ENCODE measurements at places on chromosomes 1 and 21.
A peak's percentile ranks its signal among the peaks of the same experiment; 100 is the strongest.

- no peak for DNase-seq
These were observed 108.0 kb upstream of the ADAR start for GRCh38 chr1:154716011-154716410.

GRCh38 chr1:106912131-106912530 lies 144.3 kb upstream of the PRMT6 start:
- DNase-seq = no peak

GRCh38 chr1:181969902-181970301 lies 91.6 kb downstream of the ZNF648 start:
- DNase-seq = no peak

DNA sequence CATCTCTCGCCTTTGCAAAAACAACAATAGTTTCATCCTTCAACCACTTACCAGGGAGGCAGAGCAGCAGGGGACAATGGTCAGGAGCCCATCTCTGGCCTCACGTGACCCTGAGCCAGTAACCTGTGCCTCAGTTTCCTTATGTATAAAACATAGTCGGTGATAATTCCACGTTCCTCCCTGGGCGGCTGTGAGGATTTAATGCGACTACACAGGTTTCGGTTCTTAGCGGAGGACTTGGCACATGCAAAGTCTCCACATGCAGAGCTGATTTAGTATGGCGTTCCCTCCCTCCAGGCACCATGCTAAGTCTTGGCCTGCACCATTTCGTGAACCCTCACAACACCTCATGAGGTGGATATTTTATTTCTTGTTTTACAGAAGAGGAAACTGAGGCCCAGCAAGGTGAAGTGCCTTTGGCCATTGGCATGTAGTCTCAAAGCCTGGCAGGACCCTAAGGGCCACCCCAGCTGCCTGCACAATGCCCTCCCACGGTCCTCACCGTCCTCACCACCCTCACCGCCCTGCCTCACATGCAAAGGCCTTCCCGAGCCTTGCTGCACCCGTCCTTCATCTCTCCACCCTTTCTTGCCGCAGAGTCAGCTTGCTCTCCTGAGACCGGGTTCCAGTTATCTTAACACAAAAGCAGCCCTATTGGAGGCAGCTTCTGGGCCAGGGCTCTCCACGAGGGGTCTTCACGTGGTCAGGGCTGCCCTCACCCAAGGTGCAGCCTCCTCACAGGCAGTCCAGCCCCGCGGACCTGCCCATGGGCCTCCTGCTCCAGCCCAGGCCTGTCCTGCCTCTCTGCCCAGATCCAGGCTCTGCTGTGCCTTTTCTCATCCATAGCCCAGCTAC lies 48.9 kb downstream of the SYF2 start:
- no peak for DNase-seq

- no peak for DNase-seq
These were observed 248.4 kb upstream of the LRRC7 start for GRCh38 chr1:69319287-69319686.

DNA sequence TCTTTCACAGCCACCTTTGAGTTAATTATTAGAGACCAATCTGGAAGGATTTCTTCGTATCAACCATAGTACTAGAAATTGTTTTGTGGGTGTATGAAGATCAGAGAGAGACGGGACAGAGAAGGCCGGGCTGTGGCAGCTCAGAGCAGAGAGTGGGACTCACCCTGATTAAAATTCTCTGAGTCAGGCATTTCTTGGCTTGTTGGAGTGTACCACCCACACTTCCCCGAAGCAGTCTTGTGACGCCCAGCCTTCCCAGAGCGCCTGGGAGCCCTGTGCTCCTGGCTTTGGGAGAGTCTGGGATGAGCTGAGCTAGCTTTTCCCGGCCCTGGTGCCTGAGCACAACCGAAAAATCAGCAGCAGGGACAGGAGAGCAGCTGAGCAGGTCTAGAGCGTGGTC lies 19.4 kb downstream of the PLEKHM2 start:
- DNase-seq = no peak

DNA sequence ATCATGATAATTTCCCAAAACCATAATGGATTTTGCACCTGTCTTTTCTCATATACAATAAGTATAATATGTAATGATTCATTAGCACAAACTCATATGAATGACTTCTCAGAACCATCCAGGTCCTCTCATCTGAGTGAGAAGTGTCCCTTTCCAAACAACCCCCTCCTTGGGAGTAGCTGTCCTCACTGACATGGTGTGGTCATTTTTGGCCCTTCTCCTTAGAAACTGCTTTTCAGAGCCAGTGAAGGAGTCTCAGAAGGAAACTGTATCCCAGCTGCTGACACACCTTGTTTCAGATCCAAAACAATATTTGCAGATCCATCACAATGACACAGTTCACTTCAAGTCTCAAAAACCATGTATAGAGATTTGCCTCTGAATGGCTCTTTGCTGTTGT lies 95.5 kb downstream of the MIS18A start:
- DNase-seq = no peak

GRCh38 chr1:234856845-234857245 lies 246.9 kb upstream of the IRF2BP2 start:
- DNase-seq = no peak

GRCh38 chr1:224747578-224747977 lies 131.5 kb downstream of the CNIH3 start:
- no peak for DNase-seq

- DNase-seq = no peak
These were observed 111.8 kb upstream of the GRIK3 start for GRCh38 chr1:37146071-37146470.

GRCh38 chr21:41776778-41777177 lies 9.9 kb upstream of the RIPK4 start:
- no peak for DNase-seq

- no peak for DNase-seq
These were observed 1.5 kb downstream of the CCN1 start for GRCh38 chr1:85581802-85582686.

GRCh38 chr1:152932170-152932811 lies 14.7 kb upstream of the SPRR5 start:
- DNase-seq = no peak

- no peak for DNase-seq
These were observed 71.5 kb downstream of the IFI44 start for GRCh38 chr1:78721136-78721535.

- DNase-seq = no peak
These were observed 133.8 kb downstream of the AK5 start for GRCh38 chr1:77415579-77415978.

- peak; percentile 54 for DNase-seq
These were observed 9.8 kb upstream of the TSPAN2 start for GRCh38 chr1:115098979-115099692.

DNA sequence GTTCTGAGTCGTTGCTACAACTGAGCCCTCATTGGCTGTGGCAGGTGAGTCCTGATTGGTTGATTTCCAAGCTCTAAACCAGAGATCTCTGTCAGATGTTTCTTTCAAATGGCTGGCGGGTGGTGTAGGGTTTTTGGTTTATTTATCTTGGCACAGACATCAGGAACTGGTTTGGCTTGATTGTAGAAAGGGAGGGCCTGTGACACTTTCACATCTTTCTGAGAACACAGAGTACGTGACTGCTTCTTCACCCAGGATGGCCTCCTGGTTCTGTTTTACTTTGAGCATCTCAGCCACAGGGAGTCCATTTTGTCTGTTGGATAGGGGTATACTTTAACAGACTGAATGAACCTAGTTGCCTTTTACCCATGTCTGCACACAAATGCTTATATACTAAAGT lies 89.4 kb upstream of the GPR52 start:
- DNase-seq = no peak

GRCh38 chr1:172398193-172398592 lies 22.3 kb upstream of the C1orf105 start:
- no peak for DNase-seq

DNA sequence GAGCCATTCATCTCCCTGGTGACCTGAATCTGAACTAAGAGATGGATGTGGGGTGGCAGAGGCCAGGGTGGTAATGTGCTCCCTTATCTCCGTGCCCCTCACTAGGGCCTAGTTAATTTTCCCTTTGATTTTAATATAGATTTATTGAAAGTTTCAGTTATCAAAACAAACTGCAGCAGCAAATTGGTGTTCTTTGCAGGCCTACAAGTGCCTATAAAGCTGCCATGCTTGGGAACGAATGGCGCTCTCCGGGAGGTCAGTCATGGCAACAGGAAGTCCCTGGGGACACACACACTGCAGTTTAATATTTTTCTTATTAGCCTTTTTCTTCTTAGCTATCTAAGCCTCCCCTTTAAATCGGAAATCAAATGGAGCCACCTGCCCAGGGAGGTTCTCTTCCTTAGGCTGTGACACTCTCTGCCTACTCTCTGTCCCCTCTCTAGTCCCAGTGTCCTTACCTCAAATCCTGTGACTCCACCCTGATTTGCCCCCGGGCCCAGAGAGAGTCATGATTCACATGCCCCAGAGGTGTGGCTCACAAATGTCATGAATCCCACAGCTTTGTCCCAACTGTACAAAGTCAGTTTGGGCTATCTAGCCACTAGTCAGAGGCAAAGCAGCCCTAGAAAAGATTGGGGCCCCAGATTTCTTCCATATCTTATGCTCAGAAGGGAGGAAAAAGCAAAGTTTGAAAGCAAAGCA lies 4.3 kb upstream of the ERI3 start:
- DNase-seq = no peak

DNA sequence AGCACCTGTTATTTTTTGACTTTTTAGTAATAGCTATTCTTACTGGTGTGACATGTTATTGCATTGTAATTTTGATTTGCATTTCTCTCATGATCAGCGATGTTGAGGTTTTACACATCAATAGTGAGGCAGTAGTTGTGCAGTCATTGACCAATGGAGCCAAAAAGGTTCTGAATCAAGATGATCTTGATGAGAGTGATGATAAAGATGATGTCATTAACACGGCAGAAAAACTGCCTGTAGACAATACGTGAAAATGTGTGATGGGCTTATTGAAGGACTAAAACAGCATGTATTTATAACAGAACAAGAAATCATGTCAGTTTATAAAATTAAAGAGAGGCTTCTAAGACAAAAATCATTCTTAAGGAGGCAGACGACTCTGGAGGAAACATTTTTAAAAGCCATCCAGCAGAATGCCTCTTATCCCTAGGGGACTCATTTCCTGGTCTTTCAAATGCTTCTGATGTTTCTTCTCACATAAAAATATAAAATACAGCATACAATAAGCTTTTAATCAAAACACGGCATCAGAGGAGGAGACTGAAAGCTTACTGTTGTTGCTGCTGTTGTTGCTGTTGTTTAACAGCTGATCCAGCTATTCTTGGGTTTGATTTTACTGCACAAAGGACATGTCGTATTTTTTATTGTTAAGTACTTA lies 400.3 kb downstream of the LTN1 start:
- DNase-seq = no peak

DNA sequence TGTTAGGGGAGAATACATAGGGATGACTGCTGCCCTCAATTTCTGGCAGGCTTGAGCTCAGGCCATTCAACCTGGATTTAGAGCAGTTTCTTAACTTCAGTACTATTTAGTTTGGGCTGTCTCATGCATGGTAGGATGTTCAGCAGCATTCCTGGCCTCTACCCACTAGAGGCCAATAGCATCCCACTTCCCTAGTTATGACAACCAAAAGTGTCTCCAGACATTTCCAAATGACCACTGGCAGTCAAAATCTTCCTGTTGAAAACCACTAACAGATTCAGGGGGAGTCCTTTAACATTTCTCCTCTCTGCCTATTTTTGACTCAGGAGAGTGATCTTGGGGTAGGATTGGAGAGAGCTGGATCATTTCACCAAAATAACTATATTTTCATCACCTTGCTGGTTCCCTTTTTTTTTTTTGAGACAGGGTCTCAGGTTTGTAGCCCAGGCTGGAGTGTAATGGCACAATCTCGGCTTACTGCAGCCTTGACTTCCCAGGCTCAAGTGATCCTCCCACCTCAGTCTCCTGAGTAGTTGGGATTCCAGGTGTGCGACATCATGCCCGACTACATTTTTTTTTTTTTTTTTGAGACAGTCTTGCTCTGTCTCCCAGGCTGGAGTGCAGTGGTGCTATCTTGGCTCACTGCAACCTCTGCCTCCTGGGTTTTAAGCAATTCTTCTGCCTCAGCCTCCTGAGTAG lies 8.7 kb downstream of the GNAT2 start:
- DNase-seq = no peak

GRCh38 chr1:84991097-84991920 lies 5.6 kb downstream of the MCOLN2 start:
- no peak for DNase-seq

DNA sequence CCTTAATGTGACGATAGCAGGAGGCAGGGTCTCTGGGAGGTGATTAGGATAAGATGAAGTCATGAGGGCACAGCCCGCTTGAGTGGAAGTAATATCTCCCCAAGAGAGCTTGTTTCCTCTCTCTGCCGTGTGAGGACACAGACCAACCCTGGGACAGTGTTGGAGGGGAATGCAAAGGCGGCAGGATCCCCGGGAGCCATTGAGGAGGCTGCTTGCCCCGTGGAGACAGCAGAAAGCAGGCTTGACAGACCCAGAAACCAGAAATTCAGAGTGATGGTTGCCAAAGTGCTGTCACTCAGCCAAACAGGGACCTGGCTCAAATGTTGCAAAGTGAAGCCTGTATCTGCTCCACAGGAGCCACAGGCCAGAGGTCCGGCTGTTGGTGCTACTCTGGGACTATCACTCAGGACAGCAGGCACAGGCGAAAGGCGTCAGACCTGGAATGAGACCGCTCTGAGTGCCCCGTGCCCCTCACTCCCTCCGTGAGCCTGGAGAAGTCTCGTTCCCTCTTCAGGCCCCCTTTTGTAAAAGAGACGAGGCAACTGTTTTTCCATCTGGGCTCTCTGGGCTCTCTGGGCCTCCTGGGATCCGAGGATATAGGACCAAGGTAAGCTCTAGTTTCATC lies 96.6 kb upstream of the VANGL1 start:
- DNase-seq = no peak

- no peak for DNase-seq
These were observed 20.9 kb upstream of the ATP5PO start for GRCh38 chr21:33936301-33937038.

- no peak for DNase-seq
These were observed 61.7 kb downstream of the CASQ2 start for GRCh38 chr1:115706587-115707425.

DNA sequence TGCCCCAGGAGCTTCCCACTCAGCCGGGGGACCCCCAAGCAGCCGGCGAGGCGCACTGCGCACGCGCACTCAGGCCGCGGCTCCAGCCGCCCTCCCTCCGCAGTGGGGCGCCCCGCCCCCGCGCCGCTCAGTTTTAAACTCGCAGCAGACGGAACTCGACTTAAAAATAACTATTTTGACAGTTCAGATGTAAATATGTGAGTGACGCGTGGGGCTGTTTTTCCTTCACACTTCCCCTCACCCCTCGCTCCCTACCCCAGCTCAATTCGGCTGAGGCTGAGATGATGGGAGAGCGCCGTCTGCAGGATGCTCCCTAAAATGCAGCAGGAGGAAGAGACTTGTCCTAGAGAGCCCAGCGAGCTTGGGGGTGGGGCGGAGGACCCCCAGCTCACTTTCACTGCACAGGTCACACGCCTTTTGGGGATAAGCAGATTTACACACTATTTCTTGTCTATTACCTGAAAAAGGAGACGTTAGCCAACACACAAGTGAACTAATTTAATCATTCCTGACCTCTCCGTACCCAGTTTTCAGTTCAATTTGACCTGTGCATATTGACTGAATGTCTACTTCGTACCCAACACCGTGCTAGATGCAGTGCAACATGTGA lies 8.9 kb upstream of the LEMD1 start:
- DNase-seq = peak; percentile 69

Measured in memory B cell (primary cell).